ENCODE measurements at places on chromosomes 4 and X.

DNA sequence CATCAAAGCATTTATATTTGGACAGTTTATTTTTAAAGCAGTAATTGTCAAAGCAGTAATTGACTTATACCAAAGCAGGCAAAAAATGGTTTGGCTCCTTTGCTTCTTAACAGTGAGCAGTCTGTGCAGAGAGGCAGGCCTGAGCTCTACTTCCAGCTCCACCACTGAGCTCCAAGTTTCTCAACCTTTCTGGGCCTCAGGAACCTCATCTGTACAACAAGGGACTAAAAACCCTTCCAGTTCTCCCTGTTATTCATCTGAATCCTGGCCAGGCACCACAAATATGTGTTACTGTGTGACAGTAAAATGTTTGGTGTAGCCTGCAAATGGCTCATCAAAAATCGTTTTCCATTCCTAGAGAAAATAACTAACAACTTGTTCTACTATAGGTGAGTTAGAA lies 88.7 kb upstream of the TTC29 start:
- no peak for DNase-seq

- no peak for DNase-seq
These were observed 184.7 kb upstream of the FRMPD4 start for GRCh38 chrX:11953615-11954014.

- DNase-seq, result peak; percentile 17
These were observed 7.1 kb upstream of the RGS12 start for GRCh38 chr4:3285558-3286334.

DNA sequence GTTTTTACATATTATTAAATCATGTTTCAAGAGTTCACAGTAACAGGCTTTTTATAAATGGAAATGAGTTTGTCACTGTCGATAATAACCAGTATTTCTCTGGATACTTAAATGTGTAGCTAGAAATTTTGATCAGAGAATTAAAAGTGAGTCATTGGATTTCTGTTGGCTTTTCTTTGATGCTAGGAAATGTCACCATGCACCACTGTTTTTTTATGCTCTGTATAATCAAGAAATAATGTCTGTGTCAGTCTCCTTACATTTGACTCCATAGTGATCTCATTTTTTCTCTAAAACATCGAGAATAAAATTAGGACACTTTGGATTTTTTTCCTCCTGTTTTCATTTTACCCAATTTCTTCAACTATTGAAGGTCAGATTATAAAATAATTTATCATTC lies 234.2 kb downstream of the RAPGEF2 start:
- no peak for DNase-seq

DNA sequence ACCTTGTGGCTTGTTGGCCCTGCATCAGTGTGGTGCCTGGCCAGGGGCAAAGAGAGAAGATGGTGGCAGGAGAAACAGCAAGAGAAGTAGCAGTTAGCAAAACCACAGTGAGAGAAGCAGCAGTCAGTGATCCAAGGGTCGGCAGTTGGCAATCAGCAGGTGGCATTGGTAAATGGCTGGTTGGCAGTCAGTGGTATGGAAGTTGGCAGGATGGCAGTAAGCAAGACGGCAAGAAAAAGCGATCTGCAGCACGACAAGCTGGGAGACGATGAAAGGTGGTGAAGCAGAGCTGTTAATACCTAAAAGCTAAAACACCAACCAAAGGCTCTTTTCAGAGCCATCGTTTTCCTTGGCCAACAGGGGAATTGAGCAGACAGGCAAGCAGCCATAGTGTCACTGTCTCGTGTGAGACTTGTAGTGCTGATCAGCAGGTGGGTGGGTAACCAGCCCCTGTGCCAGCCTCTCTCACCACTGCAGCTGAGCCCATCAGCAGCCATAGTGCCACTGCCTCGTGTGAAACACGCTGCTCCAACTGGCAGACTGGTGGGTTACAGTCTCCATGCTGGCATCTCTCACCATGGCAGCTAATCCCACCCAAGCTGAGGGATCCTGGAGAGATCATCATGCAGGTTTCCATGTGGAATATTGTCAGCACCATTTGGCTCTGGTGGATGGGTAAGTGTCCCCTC lies 2078.4 kb downstream of the PCDH7 start:
- no peak for DNase-seq

DNA sequence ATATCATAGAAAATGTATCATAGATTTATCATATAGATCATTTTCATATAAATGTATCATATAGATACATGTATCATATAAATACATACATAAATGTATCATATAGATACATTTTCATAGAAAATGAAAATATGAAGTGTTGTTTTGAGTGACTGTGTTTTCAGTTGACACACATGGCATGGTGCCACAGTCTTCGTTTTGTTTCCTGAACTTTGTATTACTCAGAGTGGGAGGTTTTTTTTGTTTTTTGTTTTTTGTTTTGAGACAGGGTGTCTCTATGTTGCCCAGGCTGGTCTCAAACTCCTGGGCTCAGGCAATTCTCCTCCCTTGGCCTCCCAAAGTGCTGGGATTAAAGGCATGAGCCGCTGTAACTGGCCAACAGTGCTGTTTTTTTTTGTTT lies 3.9 kb downstream of the RBM10 start:
- DNase-seq, result no peak

DNA sequence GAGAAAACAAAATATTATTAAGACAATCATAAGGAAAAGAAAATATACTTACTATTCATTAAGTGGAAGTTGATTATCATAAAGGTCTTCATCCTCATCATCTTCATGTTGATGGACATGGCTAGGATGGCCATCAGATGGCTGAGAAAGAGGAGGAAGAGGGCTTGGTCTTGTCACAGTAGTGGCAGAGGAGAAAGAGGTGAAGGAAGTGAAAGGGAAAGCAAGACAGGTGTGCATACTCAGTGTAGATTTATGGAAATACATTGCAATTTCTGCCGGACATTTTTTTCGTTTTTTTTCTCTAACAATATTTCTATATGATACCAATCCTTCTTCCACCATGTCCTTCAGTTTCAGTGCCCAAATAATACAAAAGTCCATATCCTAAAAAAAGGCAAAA lies 1409.8 kb downstream of the PCDH7 start:
- DNase-seq, result no peak

- DNase-seq, result no peak
These were observed 41.1 kb downstream of the AFF2 start for GRCh38 chrX:148541584-148541940.

- no peak for DNase-seq
These were observed 100.0 kb upstream of the EOLA2 start for GRCh38 chrX:150038315-150038714.

DNA sequence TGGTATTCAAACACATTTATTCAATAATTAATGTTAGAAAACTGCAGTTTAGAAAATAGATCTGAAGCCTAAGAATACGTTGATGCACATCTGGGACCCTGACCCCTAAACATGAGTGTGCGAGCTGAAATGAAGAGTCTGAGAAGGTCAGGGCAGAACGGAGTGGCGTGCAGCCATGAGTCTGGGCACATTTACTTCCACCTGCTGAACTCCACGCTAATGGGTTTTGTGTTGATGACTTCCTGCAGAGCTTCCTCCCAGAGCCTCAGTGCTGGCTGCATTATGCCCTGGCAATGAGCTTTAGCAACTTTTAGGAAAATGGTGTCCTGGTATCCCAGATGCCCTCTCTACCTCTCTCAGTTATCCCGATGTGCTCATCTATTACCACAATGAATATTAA lies 53.1 kb downstream of the FAM114A1 start:
- DNase-seq, result no peak

- DNase-seq, result no peak
These were observed 405.9 kb downstream of the ADGRL3 start for GRCh38 chr4:61605984-61606383.

GRCh38 chrX:2159393-2159792 lies 341.4 kb downstream of the DHRSX start:
- DNase-seq, result no peak

DNA sequence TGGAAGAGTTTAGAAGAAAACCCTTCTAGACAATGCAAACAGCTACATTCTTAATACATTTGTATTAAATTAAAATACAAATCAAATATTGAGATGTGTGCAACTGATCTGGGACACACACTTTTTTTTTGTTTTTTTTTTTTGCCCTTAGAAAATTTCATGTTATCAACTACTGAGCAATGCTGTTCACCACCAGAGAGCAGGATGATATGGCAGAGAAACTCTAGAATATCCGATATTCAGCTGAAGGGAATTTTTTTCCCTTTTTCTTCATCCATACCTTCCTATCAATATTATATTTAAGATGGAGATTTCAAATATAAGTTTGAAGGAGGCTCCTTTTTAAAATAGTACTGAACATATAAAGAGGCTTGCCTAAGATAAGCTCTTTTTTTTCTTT lies 1.0 kb downstream of the NDST3 start:
- DNase-seq, result no peak

GRCh38 chr4:75634281-75634680 lies 4.0 kb upstream of the CDKL2 start:
- DNase-seq, result no peak

DNA sequence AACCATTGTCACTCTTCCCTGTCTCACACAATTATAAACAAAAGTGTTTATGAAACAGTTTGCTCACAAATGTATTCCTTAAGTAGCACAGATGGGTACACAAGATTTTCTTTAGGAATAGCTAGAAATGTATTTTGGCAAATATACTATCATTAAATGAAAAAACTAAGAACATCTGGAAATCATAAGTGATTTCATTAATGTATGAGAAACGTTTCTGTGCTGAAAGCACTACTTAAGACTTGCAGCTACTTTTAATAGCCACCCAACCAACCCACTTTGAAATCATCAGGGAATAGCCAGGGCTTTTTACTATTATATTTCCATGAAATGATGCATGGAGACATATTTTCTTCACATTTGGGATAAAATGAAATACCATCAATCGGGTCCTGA lies 62.3 kb upstream of the NAP1L5 start:
- no peak for DNase-seq

GRCh38 chr4:1622956-1623355 lies 61.2 kb downstream of the FAM53A start:
- DNase-seq, result no peak

DNA sequence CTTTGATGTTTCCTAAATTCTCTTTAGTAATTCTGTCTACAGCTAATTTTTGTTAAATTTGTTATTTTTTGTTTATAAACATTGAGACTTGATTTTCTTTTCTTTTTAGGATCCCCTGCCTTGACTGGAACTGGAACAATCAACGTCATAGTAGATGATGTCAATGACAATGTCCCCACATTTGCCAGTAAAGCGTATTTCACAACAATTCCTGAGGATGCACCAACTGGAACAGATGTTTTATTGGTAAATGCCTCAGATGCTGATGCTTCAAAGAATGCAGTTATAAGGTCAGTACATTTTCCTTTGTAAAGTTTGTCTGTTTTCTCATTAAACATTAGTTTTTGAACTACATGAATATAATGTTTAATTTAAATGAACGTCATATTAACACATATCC lies 119.4 kb downstream of the FAT4 start:
- DNase-seq, result no peak

GRCh38 chrX:104522386-104522785 lies 43.6 kb upstream of the IL1RAPL2 start:
- DNase-seq, result no peak

DNA sequence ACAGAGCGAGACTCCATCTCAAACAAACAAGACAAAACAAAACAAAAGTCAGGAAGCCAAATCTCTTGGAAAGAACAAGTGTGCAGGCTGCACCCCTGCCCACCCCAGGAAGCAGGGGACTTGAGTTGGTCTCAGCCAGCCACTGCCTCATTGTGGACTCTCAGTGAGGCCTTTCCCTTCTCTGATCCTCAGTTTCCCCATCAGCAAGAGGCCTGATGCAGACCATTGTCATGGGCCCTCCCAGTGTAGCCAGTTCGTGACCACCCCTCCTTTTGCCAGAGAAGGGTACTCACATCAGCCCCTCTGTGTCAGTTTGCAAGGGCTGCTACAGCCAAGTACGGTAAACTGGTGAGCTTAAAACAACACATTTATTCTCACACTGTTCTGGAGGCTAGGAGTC lies 48.9 kb upstream of the MAMLD1 start:
- DNase-seq, result no peak

GRCh38 chr4:93480452-93480851 lies 348.1 kb upstream of the ATOH1 start:
- no peak for DNase-seq

GRCh38 chrX:1809581-1809980 lies 194.7 kb downstream of the ASMT start:
- DNase-seq, result no peak

DNA sequence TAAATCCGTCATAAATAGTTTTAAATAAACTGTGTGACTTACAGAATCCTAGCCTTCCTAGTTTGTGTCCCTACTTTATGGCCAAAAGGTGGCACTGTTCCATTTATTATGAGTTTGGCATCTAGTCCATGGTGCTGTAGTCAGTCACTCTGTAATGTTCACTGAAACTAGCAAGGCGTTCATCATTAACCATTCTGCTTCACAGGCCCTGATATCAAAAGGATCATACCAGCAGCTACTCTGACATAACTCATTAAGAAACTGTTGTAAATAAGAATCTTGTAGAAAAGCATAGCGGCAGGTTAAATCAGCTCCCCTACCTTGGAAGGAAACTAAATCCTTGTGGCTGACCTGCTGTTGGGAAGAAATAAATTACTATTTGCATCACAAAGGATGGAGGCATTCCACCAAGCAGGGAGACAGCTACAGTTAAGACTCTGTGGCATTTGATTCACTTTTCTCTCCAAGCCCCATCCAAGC lies 919.6 kb upstream of the DIAPH2 start:
- DNase-seq, result no peak

DNA sequence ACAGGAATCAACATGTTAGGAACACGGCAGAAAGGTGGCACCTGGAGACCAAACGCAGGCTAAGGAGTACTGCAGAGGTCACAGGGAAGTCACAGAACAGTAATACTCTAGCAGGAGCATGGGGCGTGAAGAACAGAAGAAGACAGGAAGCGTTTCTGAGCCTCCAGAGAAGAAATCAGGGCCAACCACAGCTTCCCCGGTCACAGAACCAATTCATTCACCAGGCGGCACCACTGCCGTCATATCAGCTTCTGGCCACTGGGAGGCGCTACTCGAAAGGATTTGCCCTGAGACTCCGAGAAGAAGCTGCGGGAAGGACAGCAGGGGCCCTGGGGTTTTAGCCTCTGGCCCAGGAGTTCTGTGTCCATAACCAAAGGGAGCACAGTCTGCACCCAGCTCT lies 78.0 kb upstream of the DRD5 start:
- DNase-seq, result peak; percentile 8

GRCh38 chrX:153361781-153362397 lies 27.9 kb downstream of the ZNF275 start:
- no peak for DNase-seq

- DNase-seq, result no peak
These were observed 120.5 kb upstream of the SORBS2 start for GRCh38 chr4:185932491-185932890.

DNA sequence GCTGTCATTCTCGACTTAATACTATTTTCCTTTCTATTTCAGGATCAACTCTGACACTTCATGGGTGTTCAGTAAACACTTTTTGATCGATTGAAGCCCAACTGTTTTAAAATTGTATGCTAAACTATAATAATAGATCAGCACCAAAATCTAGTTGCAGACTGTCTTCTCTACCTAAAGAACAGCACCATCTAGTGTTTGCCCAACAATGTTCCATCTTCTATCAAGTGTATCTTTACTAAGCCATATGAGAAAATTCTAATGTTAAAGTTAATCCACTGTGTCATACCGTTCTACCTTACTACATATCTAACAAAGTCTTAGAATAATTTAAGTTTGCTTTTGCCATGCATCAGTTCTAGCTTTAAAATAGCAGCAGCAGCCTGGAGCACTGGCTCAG lies 113.0 kb upstream of the PRDX4 start:
- DNase-seq, result no peak

GRCh38 chr4:186845137-186845842 lies 121.6 kb upstream of the FAT1 start:
- peak; percentile 49 for DNase-seq

- DNase-seq, result no peak
These were observed 39.7 kb upstream of the PROM1 start for GRCh38 chr4:16123356-16124084.

- no peak for DNase-seq
These were observed 14.5 kb downstream of the MRPL1 start for GRCh38 chr4:77877167-77877566.
